Progenitor cell of endocrine pancreas (in vitro differentiated cells): ENCODE measurements at places on chromosomes 5 and 9.

DNA sequence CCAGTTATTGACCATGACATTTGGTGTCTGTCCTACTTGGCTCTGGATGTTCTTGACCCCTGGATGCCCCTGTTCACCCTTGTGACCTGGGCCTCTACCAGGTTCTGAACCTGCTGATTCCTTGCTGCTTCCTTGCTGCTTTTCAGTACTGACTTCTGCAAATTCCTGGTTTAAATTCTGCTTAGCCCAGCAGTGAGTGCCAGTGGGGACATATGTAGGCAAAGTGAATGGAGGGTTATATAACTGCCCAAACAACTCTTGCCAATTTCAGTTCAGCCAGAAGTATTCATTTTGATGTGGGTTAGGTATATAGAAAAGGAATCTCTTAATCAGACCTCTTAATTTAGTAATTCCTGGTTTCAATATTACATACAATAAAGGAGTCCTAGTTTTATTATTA lies 220.6 kb downstream of the TAF11L14 start:
- no peak for DNase-seq

DNA sequence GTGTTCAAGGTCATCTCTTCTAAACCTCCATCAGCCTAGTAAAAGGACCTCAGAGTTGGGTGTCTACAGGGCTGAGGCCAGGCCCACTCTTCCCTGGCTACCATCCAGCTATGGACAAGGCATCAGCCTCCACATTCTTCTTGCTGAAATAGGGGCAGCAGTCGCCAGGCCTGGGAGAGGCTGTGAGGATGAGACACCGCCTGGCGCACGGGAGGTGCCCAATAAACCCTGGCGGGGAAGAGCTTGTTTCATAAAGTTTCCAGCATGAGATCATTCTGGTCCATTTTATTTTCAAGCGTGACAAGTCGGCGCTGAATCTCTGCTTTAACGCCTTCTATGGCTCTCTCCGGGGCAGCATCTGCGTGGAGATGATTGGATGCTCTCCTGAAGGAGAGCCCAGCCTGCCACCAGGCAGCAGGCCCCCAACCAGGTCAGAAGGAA lies 153.4 kb downstream of the OLFM1 start:
- no peak for DNase-seq

- DNase-seq = no peak
Measured at GRCh38 chr5:140118302-140118936, 4.5 kb downstream of the PURA start.

DNA sequence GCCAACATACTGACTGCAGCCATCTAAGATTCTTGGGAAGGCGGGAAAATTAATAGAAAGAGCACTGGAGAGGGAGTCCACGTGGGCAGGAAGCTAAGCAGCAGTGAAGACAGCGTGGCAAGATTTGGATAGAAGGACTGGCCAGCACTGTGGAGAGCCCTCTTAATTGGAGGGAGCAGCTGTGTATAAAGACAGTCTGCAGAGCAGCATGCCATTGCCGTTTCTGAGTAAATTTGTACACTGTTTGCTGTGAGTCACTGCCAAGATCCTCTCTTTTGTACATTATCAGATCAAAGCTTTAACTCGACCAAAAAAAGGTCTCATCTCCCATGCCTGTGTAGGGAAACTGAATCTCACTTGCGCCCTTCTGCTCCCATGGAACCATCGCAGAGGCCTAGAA lies 45.3 kb downstream of the INSYN2B start:
- no peak for DNase-seq

DNA sequence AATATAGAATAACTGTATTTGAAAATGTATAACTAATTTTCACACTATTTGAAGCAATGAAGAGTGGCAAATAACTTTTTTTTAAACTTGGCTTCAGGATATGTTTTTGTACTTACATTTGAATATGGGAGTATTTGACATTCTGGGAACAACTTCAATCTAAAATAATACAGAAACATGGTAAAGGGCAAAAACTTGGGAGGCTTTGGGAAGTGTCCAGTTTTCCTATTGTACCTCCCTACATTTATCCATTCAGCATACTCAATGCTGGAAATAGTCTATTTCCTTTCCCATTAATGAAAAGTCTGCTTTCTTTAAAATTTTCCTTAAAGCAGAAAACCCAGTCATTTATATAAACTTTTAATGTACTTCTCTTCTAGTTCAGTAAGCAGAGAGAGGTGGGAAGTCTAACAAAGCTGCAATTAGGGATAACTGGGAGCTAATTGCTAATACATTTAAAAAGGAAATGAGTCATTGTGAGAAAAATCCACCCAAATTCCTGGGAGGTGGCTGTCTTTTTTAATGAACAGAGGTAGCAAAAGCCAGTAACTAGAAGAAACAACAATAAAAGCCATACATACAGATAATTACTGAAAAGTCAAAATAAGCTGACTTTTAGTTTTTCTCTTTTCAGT lies 128.8 kb downstream of the FBN2 start:
- DNase-seq = no peak

DNA sequence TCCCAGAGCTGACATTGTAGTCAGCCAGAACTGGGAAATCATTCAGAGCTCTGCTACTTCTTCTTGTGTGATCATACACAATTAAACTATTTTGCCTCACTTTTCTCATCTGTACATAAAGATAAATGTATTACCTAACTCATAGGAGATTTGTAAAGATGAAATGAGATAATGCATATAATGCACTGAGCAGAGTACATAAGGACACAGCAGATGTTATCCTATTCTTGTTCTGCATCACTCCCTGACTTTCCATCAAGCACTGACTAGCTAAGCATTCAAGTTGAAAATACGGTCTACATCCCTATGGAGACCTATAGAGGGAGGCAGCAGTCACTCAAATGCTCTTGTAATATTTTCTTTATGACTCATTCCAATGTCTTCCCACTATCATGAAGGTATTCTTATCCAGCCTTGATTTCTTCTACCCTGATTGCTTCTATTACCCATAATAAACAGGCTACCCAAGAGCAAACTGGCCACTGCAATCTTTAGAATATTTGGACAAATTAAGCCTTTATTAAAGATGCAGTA lies 16.3 kb upstream of the PRR16 start:
- no peak for DNase-seq

GRCh38 chr5:96219580-96220281 lies 213.3 kb downstream of the PCSK1 start:
- DNase-seq = no peak

GRCh38 chr9:89046832-89047231 lies 55.6 kb downstream of the S1PR3 start:
- DNase-seq = no peak

GRCh38 chr5:93008502-93009207 lies 572.4 kb downstream of the NR2F1-AS1 start:
- no peak for DNase-seq

DNA sequence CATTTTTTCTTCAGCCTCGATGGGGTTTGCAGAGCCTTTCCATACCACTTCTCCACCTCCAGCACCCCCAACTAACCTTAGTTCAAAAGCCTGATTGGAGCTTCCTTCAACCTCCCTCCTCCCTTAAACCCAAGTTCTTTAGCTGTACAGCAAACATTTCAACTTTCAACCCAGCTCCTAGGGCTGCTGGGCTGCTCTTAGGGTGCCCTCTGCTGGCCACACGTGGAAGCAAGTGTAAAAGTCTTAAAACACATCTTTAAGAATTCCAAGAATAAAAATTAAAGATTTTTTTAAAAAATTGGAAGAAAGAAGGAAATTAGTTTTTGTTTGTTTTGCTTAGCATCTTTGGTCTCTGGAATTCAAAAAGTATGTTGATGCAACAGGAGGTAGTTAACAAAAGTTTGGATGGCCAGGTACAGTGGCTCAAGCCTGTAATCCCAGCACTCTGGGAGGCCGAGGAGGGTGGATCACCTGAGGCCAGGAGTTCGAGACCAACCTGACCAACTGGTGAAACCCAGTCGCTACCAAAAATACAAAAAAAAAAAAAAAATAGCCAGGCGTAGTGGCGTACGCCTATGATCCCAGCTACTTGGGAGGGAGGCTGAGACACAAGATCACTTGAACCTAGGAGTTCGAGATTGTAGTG lies 15.5 kb upstream of the HSD17B3 start:
- peak; percentile 28 for DNase-seq

- no peak for DNase-seq
Measured at GRCh38 chr9:21311889-21312288, 6.8 kb upstream of the IFNA5 start.

GRCh38 chr5:157303667-157304327 lies 37.9 kb downstream of the CYFIP2 start:
- DNase-seq = no peak

DNA sequence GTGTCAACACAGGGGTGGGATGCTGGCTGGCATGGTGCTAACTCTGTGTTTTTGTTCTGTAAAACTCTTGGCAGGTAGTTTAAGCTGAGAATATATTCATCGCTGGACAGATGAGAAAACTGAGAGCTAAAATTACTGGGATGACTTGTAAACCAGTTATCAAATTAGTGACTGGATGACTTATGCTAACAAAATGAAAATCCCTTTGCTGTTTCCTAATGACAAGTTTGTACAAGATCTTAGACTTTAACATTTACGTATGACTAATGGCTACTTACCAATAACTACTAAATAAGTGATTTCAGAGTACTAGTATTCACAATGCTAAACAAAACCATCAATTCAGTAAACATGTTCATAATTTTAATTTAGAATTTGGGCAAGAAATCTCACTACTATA lies 854.8 kb upstream of the ARRDC3 start:
- DNase-seq = no peak

DNA sequence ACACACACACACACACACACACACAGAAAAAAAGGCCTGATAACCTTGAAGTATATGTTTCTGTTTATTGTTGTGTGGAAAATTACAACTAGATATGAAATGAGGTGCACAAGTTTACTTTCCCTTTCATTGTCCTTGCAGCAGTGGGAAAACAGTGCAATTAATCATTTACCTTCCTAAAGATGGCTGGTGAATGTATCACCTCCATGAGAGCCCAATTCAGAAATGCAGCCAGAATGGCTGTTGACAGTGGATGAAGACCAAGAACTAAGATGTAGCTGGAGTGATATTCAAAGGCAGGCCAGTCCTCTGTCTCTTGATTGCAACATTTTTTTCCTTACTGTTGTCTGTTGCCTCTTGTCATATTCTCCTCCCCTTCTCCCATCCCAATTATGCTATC lies 49.6 kb upstream of the EIF4EBP3 start:
- DNase-seq = no peak

GRCh38 chr5:39946356-39947045 lies 521.7 kb upstream of the DAB2 start:
- DNase-seq = no peak

GRCh38 chr5:10522224-10522611 lies 41.7 kb upstream of the ANKRD33B start:
- no peak for DNase-seq

GRCh38 chr9:19931098-19931890 lies 142.5 kb upstream of the SLC24A2 start:
- no peak for DNase-seq

DNA sequence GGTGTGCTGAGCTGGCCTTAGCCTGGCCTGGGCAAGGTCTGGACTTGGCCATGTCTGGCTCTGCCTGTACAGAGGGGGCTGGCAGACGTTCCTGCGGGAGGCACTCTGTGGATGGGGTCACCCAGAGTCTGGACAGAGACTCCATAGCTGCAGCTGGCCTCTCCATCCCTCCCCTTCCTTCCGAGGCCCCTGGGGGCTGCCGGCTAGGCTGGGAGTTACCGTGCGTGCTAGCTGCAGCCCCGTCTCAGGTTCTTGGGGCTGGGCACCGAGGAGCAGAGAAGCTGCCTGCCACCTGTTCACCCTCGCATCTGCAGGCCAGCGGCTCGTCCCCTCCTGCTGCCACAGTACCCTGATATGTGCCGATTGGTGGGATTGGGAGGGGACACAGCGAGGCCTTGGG lies 63.4 kb downstream of the RXRA start:
- no peak for DNase-seq

DNA sequence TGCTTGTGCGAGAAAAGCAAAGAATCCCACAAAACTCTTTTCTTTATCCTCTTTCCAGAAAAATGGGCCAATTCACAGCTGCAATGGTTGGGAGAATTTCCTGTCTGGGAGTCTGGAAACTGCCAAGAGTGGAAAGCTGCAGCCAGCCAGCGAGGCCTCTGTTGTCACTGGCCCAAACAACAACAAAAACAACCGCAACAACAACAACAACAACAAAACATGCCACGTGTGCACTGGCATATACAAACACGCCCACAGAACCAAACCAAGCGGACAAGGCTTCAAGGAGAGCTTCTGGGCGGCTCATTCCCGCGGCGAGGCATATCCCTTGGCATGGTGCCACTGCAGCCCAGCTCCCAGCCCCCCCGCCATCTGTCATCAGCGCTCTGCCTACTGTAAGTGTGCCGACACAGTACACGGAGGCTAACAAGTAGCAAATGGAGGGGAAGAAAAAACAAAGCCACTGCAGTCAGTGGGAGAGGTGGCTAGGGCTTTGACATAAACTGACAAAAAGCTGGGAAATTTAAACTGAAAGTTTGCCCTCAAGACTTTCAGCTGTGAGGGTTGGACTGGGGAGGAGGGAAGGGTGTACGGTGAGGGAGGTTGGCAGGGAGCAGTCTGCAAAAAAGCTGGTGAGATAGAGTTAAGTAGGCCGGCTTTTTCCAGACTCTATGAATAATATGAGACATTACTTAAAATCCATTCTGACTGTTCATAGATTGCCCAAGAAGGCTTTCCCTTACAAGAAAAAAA lies 165.0 kb upstream of the ZNF462 start:
- DNase-seq = no peak

- DNase-seq = no peak
Measured at GRCh38 chr9:20569525-20569924, 52.8 kb downstream of the MLLT3 start.

DNA sequence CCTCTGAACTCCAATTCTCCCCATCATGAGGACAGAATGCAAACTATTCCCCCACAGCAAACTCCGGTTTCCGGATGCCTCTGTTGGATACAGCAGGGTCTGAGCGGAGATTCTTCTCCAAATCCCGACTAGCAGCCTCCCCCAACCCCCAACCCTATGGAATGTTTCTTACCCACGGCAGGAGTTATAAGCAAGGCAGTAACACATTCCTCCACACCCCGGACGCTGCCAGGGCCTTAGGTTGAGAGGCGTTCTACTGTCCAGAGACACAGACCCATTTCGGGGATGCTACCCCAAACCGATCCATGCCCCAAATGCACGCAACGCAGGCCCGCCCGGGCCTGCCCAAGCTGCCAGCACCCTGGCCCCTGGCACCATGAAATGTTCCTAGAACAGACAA lies 85.6 kb upstream of the LMX1B start:
- no peak for DNase-seq

GRCh38 chr5:37637165-37637845 lies 202.5 kb downstream of the GDNF start:
- DNase-seq = no peak

DNA sequence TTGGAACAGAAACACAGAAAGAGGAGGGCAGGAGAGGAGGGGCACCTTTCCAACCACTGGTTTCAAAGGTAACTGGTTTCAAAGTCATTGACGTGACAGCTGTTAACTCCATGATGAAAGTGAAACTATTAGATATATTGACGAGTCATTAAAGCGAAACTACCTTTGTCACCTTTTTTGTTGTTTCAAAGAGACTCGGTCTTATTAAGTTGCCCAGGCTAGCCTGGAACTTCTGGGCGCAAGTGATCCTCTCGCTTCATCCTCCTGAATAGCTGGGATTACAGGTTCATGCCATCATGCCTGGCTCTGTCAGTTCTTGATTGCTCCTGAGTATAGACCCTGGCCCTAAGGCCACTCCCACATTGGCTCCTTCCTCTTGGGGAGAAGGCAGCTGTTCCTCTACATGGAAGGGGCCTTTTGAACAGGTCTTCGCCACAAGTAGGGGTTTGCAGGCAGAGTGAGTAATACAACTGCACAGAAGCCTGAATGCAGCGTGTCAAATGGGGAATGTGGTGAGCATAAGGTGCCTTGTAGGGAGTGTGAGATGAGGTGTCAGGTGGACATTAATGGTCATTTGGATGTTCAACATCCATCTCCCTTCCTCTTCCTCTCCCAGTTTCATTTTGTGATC lies 3.4 kb upstream of the F12 start:
- DNase-seq = no peak
